ENCODE measurements at places on chromosomes 4 and X.

DNA sequence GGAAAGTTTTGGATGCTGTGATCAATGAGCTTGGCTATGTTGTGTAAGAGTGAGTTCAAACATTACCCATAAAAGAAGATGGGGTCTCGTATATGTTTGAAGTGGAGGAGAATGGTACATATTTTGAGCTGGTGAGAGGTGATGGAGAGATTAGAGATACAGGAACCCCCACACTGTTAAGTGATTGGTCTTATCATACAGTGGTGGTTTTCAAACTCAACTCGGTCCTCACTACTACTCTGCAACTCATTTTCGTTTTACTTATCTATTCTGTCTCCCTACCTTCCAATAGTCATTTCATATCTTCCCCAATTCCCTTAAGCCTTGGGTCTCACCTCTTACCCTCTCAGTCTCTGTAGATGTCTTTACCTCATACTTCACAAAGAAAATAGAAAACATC, 16.4 kb upstream of the TNIP3 start:
- no peak for DNase-seq

DNA sequence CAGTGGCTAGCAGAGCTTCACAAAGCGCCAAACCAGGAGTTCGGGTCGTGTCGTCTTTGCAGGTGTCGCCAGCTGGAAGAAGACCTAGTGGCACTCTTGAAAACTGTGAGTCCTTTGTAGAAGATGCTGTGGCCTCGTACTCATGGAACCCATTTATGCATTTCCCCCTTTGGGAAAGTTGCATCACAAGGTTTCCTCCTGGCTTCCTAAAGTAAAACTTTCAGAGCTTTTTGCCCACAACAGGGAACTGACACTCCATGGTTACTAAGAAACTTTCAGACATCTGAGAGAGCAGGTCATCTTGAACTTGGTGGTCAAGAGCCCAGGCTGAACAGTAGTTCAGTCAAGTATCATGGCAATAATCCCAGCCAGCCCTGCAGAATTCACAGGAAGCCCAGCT, 15.9 kb upstream of the NOCT start:
- DNase-seq = no peak

- no peak for DNase-seq
Measured at GRCh38 chrX:51976503-51976902, 83.1 kb downstream of the MAGED1 start.

- no peak for DNase-seq
Measured at GRCh38 chr4:139658185-139658584, 7.4 kb upstream of the MGST2 start.

- DNase-seq = no peak
Measured at GRCh38 chr4:158796370-158797140, 27.7 kb downstream of the FNIP2 start.

DNA sequence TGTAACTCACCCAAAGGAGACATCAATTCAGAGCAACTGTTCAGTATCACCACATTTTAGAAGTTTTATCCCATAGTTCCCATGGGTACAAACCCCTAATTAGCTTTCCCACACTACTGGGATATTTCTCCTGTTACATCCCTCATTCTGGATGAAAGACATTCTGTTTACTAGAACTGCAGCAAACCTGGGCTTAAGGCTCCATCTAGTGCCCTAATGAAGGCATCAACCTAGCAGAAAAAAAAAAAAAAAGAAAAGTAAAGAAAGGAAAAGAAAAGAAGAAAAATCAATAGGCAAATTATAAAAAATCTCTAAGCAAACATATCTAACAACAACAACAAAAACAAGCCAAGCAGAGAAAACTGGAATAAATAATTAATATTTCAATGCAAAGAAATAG, 133.7 kb upstream of the CPXCR1 start:
- DNase-seq = peak; percentile 11

DNA sequence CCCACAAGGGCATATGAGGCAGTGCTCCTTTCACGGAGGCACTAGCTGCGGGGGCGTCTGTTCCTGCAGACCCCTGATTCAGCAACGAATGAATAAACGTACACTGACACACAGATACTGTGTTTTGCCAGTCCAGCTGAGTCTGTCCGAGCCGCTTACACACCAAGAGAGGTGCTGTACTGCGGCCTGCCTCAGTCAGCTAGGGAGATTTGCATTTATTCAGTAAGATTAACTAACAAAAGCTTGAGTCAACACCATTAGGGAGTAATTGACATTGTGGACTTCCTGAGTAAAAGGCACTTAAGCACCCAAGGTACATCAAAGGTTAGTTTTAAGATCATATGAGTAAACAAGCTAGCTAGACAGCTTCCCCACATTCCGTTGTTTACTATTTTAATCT, 31.0 kb upstream of the BEX4 start:
- DNase-seq = no peak

DNA sequence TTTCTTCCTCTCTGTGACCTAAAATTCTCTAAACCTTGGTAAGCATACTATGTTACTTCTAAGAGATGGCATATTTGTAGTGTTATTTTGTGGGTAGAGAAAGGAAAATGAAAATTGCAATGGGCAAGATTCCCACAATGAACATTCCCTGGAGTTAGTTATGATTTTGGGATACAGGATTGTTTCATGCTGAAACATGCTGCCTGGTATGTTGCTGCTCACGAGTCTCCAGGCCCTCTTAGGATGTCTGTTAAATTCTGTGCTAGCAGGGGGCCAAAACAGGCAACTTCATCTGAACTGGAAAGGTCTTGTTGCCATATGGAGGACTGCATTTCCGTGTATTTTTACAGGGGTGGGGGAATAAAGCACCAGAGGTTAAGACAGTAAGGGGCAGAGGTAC, 18.9 kb upstream of the MSMO1 start:
- no peak for DNase-seq

- DNase-seq = no peak
Measured at GRCh38 chr4:182434720-182435119, 191.5 kb downstream of the TENM3 start.

GRCh38 chr4:146143888-146144287, 31.6 kb upstream of the LSM6 start:
- DNase-seq = no peak

GRCh38 chr4:16582526-16582925, 315.9 kb downstream of the LDB2 start:
- peak; percentile 25 for DNase-seq

GRCh38 chr4:93870876-93871458, 42.4 kb downstream of the ATOH1 start:
- DNase-seq = no peak

- no peak for DNase-seq
Measured at GRCh38 chr4:7608046-7608445, 173.3 kb upstream of the PSAPL1 start.

DNA sequence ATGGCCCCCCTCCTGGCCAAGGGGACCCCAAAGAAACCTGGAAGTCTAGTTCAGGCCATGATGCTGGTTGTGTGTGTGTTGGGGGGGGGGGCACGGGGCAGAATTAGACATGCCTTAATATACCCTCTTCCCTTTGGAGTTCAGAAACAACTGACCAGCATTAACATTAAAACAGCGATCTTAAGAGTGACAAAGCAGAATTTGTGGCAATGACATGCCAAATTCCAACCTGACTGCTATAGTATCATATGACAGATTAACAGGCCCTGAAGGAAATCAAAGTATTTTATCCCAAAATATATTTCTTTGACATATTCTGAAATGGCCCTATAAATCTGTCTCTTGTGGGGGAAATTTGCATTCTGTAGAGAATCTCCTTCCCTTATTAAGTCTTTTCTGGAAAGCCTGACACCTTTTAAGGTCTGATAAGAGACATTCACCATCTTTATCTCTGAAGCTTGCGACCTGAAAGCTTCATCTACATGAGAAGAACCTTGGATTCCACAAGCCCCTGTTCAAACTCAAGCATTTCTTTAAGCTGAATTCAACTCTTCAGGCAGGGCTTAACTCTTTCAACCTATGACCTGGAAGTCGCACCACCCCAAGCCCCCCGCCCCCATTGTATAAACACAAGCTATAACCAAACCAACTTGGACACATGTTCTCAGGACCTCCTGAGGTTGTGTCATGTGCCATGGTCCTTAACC, 40.2 kb downstream of the ABCB7 start:
- DNase-seq = no peak

GRCh38 chrX:120797188-120797851, 78.3 kb downstream of the CT47B1 start:
- no peak for DNase-seq

DNA sequence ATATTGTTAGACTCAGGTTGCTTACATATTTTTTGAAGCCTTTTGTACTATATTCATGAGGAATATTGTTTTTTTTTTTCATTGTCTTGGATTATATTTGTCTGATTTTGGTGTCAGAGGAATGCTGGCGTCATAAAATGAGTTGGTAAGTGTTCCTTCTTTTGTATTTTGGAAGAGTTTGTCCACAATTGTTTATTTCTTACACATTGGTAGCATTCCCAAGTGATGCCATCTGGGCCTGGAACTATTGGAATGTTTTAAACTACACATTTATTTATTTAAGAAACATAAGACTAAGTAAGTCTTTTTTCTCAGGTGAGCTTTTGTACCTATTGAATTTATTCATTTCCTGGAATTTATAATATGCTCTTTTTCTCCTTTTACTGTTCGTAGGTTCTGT, 107.6 kb downstream of the LARP1B start:
- DNase-seq = no peak

DNA sequence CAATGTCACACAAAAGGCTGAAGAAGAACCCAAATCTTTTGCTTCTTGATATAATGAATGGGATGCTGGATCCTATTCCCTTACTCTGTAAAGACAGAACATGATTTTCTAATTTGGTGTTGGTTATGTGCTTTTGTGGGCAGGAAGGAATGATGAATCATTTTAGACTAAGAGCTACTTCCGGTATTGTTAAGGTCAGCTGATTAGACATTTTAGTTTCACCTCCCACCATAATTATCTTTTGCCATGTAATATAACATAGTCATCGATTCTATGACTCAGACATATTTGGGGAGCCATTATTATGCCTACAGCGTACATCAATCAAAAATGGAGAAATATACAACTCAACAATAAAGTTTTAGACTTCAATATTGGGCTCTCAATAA, 265.3 kb downstream of the ZNF674 start:
- DNase-seq = no peak

DNA sequence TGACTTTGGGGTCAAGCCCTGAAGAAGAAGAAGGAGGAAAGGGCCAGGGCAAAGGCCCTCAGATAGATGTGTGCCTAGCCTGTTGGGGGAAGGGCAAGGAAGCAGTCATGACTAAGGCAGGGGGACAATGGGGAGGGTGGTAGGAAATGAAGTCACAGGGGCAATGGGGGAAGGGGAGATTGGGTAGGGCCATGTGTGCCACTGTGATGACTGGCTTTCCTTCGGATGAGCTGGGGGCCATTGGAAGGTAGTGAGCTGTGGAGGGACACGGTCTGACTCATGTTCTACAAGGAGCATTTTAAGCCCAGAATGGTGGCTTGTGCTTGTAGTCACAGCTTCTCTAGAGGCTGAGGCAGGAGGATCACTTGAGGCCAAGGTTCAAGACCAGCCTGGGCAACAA, 642.0 kb downstream of the MID1IP1 start:
- no peak for DNase-seq

- no peak for DNase-seq
Measured at GRCh38 chrX:133151336-133151735, 54.4 kb upstream of the USP26 start.

DNA sequence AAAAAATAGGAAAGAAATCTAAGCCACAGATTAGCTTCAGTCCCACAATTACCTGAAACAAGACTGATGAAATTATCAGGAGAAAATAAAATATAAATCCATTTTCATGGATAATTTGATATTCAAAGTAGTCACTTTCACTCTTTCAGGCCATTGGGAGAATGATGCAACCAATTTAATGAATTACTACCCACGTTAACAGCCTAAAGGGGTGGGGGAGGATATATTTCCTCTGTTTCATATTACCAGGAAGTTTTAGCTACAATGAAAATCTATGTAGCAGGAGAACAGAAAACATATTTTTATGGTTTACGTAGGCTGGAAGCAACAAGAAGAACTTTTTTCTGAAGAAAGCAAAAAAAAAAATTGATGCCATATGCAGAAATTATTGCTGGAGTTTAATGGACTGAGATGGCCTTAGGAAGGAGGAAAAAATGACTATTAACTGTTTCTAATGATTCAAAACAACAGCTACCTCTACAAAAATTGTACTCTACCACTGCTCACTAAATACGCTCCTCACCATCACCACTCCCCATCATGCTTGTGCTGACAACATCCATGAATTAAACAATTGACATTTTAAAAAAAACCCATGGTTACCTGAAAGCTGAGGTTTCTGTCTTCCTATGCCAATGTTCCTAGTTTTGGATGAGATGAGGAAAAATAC, 100.9 kb downstream of the CXXC4 start:
- no peak for DNase-seq

GRCh38 chr4:35689870-35690269, 554.4 kb downstream of the ARAP2 start:
- no peak for DNase-seq

GRCh38 chr4:13524504-13525243, 19.6 kb downstream of the NKX3-2 start:
- no peak for DNase-seq

DNA sequence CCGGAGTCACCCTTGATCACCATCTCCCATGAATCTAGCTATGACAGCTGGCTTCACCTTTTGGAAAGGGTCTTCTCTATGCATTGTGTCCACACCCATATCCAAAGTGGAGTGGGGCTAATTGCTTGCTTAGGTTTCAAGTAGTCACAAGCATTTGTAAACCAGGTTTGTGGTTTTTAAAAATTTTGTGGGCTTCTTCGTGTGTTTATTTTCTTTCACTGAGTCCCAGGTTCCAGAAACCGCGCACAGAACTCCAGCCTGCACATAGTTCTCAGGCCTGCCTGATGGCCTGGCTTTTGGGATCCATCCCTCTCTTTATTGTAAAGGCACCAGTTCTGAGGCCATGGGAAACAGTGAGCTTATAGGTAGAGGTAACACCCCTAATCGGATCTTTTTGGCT, 70.2 kb upstream of the TLR3 start:
- no peak for DNase-seq

GRCh38 chr4:157674699-157675098, 454.2 kb downstream of the GRIA2 start:
- DNase-seq = no peak

DNA sequence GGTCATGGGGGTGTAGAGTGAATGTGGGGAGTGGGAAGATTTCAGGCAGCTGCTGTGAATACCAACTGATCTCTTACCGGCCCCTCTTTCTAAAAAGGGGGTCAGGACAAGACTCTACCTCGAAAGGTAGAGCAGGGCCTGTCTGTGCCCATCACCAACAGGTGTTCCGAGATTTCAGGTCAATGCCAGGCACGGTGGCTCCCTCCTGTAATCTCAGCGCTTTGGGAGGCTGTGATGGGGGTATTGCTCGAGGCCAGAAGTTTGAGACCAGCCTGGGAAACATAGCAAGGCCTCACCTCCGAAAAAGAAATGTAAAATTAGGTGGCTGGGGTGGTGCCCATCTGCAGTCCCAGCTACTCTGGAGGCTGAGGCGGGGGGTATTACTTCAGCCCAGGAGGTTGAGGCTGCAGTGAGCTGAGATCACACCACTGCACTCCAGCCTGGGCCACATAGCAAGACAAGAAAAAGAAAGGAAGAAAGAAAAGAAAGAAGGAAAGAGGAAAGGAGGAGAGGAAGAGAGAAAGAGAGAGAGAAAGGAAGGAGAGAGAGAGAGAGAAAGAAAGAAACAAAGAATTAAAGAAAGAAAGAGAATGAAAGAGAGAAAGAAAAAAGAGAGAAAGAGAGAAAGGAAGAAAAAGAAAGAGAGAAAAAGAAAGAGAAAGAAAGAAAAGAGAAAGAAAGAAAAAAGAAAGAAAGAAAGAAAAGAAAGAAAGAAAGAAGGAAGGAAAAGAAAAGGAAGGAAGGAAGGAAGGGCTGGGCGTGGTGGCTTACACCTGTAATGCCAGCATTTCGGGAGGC, 50.1 kb downstream of the CRLF2 start:
- no peak for DNase-seq

- no peak for DNase-seq
Measured at GRCh38 chr4:22941688-22942375, 249.1 kb downstream of the GBA3 start.

All from iPS DF 6.9 (cell line).